ENCODE measurements at places on chromosomes 6 and 20.

GRCh38 chr20:34109442-34109841 is 2.6 kb downstream of the EIF2S2 start:
- DNase-seq = no peak

DNA sequence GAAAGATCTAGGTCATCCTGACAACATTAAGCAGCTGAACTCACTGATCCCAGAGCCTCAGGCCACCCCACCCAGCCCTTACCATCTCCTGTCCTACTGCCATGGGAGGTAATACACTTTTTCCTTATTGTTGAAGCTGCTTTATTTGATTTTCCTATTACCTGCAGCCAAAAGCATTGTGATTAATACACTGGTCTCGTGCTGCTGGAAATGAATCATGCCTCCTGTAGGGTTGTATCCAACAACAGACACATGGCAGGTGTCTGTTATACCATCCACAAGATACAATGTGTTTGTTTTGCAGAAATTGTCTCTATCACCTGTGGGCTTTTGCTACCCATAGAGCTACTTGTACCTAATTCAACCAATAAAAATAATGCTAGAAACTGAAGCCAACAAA is 34.2 kb downstream of the MYLIP start:
- DNase-seq = no peak

GRCh38 chr6:11101417-11101816 is 7.8 kb downstream of the SMIM13 start:
- DNase-seq = no peak

GRCh38 chr6:38316099-38316868 is 323.4 kb downstream of the BTBD9 start:
- no peak for DNase-seq

DNA sequence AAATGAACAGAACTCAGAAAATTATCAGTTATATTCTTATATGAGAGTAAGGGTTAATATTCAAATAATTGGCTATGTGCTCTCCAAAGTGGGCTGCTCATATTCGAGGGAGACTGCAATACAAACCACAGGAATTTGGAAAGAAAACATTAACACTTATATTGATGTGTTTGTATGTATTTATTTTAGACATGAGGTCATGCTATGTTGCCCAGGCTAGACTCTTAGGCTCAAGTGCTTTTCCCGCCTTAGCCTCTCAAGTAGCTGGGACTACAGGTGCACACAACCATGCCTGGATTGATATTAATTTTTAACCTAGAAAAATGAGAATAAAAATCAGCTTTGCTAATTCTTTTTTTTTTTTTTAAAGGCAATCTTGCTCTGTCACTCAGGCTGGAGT is 35.0 kb downstream of the BTBD9 start:
- no peak for DNase-seq
